ENCODE measurements at places on chromosomes 11 and 22.

DNA sequence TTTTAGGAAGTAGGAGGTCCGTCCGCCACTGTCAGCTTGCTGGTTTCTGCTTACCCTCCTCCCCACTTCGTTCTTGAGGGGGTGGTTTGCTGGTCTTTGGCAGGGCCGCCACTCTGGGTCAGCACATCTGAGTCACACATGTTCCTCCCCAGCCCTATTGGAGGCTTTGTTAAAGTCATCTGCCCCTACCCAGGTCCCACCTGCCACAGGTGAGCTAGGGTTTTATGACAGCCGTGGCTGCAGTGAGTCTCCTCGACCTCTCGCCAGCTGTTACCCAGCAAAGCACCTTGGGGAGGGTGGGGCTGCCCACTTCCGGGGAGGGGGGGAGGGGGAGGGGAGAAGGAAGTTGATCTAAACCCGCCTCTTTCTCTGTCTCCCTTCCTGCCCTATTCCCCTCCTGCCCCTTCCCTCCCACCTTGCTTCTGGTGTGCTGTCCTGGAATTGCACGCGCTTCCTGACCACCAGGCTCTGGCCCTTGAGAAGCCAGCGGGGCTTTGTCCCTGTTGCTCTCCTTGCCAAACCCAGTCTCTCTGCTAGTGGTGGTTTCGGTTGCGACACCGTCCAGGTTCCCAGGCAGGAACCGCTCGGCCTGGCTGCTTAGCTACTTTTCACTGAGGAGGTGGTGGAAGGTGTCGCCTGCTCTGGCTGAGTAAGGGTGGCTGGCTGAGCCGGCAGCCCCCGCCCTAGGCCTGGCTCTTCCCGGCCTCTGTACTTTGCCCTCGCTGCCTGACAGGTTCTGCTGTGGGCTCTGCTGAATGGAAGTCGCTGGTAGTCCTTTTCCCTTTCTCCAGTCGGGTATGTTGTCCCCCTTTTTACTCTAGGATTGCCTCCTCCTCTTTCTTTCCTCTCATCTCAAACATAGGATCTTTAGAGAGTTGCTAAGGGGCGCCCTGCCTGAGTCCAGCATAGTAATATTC is 28.5 kb downstream of the RCOR2 start:
- DNase-seq: no peak

DNA sequence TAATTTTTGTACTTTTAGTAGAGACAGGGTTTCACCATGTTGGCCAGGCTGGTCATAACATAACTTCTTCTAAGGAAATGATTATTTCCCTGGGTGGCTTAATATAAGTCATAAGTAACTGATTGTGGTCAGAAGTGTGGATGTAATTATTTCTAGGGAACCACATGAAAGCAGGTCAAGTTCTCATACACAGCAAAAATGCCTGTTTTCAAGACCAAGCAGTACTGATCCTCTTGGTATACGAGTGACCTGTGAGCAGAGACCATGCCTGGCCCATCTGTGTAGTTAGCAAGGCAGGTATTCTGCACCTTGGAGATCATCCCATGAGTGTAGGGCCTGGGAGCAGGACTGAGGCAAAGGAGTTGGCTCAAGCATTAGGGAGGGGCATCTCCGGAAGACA is 32.5 kb upstream of the NUCB2 start:
- DNase-seq: no peak

GRCh38 chr11:117824571-117825537 is at the start of gene FXYD2:
Gene FXYD2, minus strand, starts transcription at chr11:117824744. Its CDS starts 66 bp downstream, at chr11:117824678.
- no peak for DNase-seq

- no peak for DNase-seq
Observed at GRCh38 chr11:4922304-4922703, 1.8 kb downstream of the OR51G1 start.

DNA sequence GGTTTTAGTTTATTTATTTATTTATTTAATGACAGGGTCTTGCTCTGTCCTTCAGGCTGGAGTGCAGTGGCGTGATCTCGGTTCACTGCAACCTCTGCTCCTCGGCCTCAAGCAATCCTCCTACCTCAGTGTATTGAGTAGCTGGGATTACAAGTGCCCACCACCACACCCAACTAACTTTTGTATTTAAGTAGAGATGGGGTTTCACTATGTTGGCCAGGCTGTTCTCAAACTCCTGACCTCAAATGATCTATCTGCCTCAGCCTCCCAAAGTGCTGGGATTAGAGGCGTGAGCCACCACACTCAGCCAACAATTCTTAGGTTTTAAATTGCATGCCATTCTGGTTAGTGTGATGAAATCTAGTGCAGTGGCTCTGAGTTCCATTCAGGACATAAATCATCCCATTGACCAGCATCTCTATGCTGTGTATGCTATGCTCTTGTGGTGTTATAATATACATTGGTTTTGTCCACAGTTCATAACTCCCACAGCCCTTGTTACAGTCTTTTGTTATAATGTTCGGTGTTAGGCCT is 28.5 kb downstream of the ZNF280B start:
- DNase-seq: no peak

All from globus pallidus (tissue), 1 donor.